ENCODE measurements at places on chromosomes 12 and 14.

- H3K4me1 ChIP-seq, result no peaks in the 10 kb centered on the region
- no peak overlapping the region for H3K27ac ChIP-seq
- no peaks in the 10 kb centered on the region for H3K36me3 ChIP-seq
- ATAC-seq, result no peak
- no peaks in the 10 kb centered on the region for H3K27me3 ChIP-seq
Observed at GRCh38 chr12:18581232-18581962, 156.4 kb downstream of the PLCZ1 start.

DNA sequence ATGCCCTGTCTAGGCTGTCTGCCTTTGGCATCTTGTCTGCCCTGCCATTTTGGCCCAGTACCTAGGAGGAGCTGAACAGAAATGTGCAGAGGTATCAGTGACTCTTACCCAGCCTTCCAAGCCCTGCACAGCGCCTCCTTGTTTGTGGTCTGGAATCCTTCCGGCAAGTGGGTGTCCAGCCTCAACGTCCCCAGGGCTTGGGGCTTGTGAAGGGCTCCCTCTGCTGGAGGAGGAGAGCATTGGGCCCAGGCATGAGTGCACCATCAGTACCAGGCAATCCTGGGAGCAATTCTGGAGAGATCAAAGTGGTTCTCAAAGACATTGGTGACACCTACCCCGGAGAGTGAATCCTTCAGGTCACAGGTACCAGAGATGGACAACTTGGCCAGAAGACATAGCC is 2.4 kb upstream of the TCL1B start:
- H3K27ac ChIP-seq, result no peak overlapping the region
- no peak overlapping the region for H3K4me3 ChIP-seq
- no peaks in the 10 kb centered on the region for H3K4me1 ChIP-seq
- H3K36me3 ChIP-seq, result no peaks in the 10 kb centered on the region

- no peaks in the 10 kb centered on the region for H3K27me3 ChIP-seq
- no peak for ATAC-seq
- H3K4me1 ChIP-seq, result no peaks in the 10 kb centered on the region
- H3K36me3 ChIP-seq, result no peaks in the 10 kb centered on the region
- no peak overlapping the region for H3K4me3 ChIP-seq
- H3K27ac ChIP-seq, result no peak overlapping the region
Observed at GRCh38 chr12:65511134-65511834, 232.8 kb downstream of the MSRB3 start.

DNA sequence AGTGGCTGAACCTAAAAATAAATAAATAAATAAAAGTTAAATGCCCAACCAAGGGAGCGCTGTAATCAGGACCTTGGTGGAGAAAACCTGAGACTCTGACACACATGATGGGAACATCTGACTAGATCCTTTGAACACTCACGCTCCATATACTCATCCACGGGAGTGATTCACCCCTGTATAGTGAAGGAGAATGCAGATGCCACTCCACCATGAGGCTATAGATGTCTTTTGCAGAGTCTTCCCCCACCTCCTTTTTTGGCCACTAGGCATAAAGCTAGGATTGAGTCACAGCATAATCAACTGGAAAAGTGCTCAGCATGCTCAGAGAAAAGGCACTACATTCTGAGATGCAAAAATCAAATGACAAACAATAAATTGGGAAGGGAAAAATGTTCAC is 19.0 kb downstream of the ADAM20 start:
- H3K36me3 ChIP-seq, result peaks cover 16% of the 10 kb centered on the region
- no peaks in the 10 kb centered on the region for H3K4me1 ChIP-seq
- H3K27me3 ChIP-seq, result no peaks in the 10 kb centered on the region
- H3K4me3 ChIP-seq, result no peak overlapping the region
- ATAC-seq, result no peak

- no peaks in the 10 kb centered on the region for H3K36me3 ChIP-seq
- ATAC-seq, result no peak
- H3K4me3 ChIP-seq, result no peak overlapping the region
- no peaks in the 10 kb centered on the region for H3K27me3 ChIP-seq
Observed at GRCh38 chr12:103745962-103746361, 95.1 kb downstream of the NT5DC3 start.

GRCh38 chr12:19181666-19182426 is 52.3 kb downstream of the PLEKHA5 start:
- no peak overlapping the region for H3K4me3 ChIP-seq
- no peaks in the 10 kb centered on the region for H3K4me1 ChIP-seq
- ATAC-seq, result no peak
- no peak overlapping the region for H3K27ac ChIP-seq

DNA sequence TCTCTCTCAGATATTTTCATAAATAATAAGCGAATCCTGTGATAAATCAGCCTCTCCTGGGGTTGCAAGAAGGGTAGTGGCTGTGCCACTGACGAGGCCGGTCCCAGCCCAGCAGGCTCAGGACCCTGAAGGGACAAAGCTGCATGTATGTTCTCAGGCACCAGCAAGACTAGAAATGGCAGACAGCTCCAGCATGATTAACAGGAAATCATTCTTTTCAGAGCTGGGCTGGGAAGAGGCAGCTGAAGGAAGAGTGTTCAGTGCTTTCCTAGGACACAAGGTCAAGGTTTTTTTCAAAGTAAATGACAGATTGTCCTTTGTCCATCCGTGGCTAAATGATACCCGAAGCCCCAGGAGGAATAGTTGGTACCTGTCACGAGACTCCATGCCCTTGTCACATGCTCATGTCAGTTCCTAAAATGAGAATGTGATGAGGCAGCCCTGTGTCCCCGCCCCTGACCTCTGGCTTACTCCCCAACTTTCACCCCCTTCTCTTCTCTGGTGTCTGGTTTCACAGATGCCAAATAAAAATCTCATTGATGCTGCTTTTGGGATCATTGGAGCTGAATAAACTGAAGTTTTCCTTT is 65.1 kb downstream of the PPP1R36 start:
- H3K36me3 ChIP-seq, result no peaks in the 10 kb centered on the region
- no peak overlapping the region for H3K4me3 ChIP-seq
- H3K27me3 ChIP-seq, result no peaks in the 10 kb centered on the region
- H3K27ac ChIP-seq, result no peak overlapping the region

DNA sequence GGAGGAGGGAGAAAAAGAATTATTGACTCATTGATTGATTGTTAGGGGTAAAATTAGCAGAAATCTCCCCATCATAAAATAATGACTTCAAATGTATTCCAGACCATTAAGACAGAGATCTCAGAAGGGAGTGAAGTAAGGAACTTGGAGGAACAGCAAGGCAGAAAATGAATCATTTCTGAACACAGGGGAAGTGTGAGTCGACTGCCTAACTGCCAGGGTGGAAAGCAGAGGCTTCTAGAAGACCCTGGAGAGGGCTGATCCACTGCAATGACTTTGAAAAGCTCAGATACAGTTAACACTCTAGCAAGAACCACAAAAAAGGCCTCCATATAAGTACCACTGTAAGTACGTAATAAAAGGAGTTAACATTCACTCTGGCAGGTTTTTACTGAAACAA is 9.7 kb downstream of the GLTP start:
- no peaks in the 10 kb centered on the region for H3K36me3 ChIP-seq
- ATAC-seq, result no peak
- peaks cover 27% of the 10 kb centered on the region for H3K4me1 ChIP-seq
- H3K27me3 ChIP-seq, result no peaks in the 10 kb centered on the region
- no peak overlapping the region for H3K27ac ChIP-seq

DNA sequence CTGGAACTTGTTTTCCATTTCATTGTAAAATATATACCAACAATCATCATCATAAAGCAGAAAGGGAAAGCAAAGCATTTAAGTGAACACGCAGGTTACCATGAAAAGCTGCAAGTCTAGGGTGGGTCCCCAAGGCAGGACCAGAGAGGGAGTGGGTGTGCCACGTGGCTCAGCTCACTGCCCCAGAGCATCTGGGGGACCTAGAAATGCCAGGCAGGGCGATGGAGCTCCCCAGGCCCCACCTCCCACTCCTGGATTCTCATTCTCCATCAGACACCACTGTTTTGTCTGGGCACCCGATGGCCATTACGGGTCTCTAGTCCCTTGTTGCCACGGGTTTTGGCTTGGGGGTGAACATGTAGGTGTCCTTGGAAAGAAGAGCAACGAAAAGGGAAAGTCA is 34.7 kb downstream of the BCL11B start:
- H3K36me3 ChIP-seq, result no peaks in the 10 kb centered on the region
- H3K4me1 ChIP-seq, result no peaks in the 10 kb centered on the region
- H3K27ac ChIP-seq, result no peak overlapping the region
- no peaks in the 10 kb centered on the region for H3K27me3 ChIP-seq

DNA sequence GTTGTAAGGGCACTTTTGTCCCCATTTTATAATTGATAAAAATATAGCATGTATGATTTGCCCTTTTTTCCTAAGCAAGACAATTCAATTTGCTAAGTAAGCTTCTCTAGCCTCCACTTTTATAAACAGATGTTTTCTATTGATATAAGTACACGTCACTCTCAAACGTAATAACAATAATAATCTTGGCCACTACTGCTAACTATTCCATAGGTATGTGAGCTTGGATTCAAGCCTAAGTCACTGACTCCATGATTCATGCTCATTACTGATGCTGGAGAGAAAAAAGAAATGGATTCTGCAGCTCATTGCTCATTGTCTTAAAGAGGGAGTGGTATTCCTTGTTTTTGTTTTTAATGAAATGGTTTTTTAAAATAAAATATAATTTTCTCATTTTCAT is 661.0 kb downstream of the GALC start:
- no peak for ATAC-seq
- no peaks in the 10 kb centered on the region for H3K36me3 ChIP-seq
- H3K27me3 ChIP-seq, result no peaks in the 10 kb centered on the region

- H3K27ac ChIP-seq, result no peak overlapping the region
- peaks cover 24% of the 10 kb centered on the region for H3K4me1 ChIP-seq
- H3K4me3 ChIP-seq, result no peak overlapping the region
- H3K36me3 ChIP-seq, result no peaks in the 10 kb centered on the region
- ATAC-seq, result peak; percentile 74
- peaks cover 6% of the 10 kb centered on the region for H3K27me3 ChIP-seq
Observed at GRCh38 chr14:103546652-103547454, 15.6 kb downstream of the BAG5 start.

DNA sequence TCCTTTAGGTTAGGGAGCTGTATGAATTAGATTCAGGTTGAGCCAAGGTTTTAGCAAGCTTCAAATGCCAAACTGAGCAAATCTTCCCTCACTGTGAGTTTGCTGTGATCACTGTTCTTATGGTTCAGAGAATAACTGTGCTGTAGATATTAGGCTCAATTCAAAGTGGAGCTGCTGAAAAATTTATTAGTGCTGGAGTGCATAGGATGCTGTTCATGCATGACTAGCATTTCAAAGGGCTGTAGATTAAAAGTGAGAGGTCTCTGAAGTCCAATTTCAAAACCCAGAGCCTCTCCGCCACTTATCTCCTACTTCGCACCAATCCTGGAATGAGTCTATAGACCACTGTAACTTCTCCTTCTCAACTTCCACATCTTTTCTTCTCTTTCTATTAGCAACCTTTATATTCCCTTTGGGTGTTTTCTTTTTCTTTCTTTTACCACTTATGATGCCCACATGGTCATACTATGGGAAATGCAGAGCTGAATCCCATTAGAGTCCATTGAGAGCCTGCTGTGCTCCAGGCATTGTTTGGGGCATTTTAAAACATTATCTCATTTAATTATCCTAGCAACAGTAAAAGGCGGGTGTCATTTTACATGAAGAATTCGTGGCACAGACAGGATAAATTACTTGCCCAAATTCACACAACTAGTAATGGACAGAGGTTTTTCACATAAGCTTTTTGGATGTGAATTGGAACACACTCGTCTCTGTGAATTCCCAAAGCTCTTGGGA is 77.5 kb upstream of the EEA1 start:
- H3K36me3 ChIP-seq, result no peaks in the 10 kb centered on the region
- peaks cover 14% of the 10 kb centered on the region for H3K4me1 ChIP-seq
- ATAC-seq, result no peak
- no peaks in the 10 kb centered on the region for H3K27me3 ChIP-seq
- no peak overlapping the region for H3K4me3 ChIP-seq

DNA sequence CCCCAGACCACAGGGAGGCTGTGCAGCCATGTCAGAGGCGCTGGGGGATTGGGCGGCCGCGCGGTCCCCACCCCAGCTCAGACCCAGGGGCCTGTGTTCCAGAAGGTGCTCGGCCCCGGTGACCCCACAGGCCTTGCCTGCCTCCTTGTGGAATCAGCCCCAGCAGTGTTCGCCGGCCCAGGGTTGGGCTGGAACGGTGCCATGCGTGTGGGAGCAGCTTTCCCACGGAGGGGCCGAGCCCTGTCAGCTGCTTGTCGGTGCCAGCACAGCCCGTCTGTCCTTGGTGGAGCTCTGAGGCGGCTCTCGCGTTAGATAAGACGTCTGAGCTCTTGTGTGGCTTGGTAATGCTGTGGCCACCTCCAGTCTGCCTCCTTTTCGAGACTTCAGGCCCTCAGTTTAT is 8.5 kb downstream of the ZFYVE21 start:
- no peak overlapping the region for H3K27ac ChIP-seq
- peaks cover 8% of the 10 kb centered on the region for H3K4me1 ChIP-seq
- peak; percentile 26 for ATAC-seq
- no peak overlapping the region for H3K4me3 ChIP-seq

DNA sequence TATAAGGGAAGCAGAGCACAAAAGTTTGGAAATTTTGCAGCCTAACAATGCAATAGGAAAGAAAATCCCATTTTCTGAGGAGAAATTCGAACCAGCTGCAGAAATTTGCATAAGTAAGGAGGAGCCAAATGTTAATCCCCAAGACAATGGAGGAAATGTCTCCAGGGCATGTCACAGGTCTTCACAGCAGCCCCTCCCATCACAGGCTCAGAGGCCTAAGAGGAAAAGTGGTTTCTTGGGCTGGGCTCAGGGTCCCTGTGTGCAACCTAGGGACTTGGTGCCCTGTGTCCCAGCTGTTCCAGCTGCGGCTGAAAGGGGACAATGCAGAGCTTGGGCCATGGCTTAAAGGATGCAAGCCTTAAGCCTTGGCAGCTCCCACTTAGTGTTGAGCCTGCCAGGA is 190.0 kb downstream of the MDGA2 start:
- no peak for ATAC-seq
- H3K27me3 ChIP-seq, result no peaks in the 10 kb centered on the region
- H3K4me1 ChIP-seq, result no peaks in the 10 kb centered on the region
- no peak overlapping the region for H3K4me3 ChIP-seq

GRCh38 chr12:25566202-25566949 is 13.3 kb upstream of the LMNTD1 start:
- ATAC-seq, result no peak
- H3K27me3 ChIP-seq, result peaks cover 26% of the 10 kb centered on the region
- no peaks in the 10 kb centered on the region for H3K36me3 ChIP-seq
- no peak overlapping the region for H3K27ac ChIP-seq
- H3K4me3 ChIP-seq, result no peak overlapping the region
- H3K4me1 ChIP-seq, result no peaks in the 10 kb centered on the region

DNA sequence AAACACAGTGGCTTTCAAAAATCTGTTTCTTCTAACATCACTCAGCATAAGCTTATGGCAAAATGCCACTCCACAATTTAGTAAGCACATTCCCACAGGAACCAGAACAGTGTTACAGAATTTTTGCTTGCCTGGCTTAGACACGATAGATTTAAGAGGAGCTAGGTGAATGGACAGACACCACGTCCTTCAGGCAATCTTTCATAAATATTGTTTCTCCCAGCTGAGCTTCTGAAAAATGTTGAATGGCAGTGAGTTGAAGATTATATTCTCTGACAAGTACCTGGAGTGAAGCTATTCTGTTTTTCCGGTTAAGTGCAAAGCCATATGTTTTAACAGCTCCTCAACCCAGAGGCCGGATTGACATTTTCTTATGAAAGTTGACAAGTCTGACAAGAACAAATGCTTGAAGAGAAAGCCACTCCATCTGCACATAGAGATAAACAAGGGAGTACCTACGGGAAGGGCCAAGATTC is 102.0 kb downstream of the FSCB start:
- H3K4me3 ChIP-seq, result no peak overlapping the region
- no peaks in the 10 kb centered on the region for H3K36me3 ChIP-seq
- no peaks in the 10 kb centered on the region for H3K4me1 ChIP-seq
- ATAC-seq, result no peak
- no peak overlapping the region for H3K27ac ChIP-seq

GRCh38 chr12:69149270-69149669 is 90.1 kb upstream of the CPSF6 start:
- ATAC-seq, result no peak
- H3K4me3 ChIP-seq, result no peak overlapping the region
- H3K27me3 ChIP-seq, result no peaks in the 10 kb centered on the region
- peaks cover 6% of the 10 kb centered on the region for H3K36me3 ChIP-seq
- no peak overlapping the region for H3K27ac ChIP-seq
